ENCODE measurements at places on chromosomes 1 and 21. TPM values are rescaled to one million over a fixed set of nuclear protein-coding genes. Genes with fewer than 3 reads are reported as not detected.

- no peak for DNase-seq
These were observed 14.3 kb upstream of the DR1 start for GRCh38 chr1:93331412-93331811.

OR14K1 gene
- total RNA-seq: not detected

DNA sequence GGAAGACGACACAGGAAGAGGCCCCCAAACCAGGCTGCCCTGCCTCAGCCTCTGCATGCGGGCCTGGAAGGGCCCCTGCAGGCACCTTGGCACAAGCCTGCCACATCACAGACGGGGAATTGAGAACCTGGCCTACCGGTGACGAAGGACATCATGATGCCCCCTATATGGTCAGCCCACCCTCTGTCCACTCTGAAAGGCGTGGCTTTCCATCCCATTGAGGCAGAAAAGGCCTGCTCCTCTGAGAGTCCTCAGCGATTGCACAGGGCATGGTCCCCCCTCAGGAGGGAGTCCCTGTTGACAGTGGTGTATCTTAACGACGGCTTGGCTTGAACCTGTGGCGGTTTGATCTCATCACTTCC, 11.4 kb downstream of the KRTAP10-1 start:
- no peak for DNase-seq

DNA sequence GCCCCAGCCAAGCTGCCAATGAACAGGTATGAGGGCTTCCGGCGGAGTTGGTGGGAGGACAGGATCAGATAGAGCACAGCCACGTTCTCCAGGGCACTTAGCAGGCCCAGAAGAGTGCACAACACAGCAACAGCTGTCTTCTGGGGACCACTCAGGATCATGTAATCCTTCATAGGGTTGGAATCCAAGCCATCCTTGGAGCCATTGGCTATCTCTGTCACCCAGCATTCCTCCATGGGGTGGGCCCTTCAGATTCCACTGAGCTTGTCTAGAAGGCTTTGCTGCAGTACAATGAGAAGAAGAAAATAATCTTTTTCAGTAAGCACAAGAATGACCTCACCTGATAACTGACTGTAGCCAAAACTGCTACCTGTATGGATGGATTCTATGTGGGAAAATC, 7.3 kb upstream of the FUCA1 start:
- no peak for DNase-seq

GRCh38 chr1:7539769-7540175, 231.3 kb upstream of the VAMP3 start:
- DNase-seq: peak; percentile 62

GRCh38 chr1:225460737-225461532, 33.1 kb upstream of the LBR start:
- DNase-seq: no peak

DNA sequence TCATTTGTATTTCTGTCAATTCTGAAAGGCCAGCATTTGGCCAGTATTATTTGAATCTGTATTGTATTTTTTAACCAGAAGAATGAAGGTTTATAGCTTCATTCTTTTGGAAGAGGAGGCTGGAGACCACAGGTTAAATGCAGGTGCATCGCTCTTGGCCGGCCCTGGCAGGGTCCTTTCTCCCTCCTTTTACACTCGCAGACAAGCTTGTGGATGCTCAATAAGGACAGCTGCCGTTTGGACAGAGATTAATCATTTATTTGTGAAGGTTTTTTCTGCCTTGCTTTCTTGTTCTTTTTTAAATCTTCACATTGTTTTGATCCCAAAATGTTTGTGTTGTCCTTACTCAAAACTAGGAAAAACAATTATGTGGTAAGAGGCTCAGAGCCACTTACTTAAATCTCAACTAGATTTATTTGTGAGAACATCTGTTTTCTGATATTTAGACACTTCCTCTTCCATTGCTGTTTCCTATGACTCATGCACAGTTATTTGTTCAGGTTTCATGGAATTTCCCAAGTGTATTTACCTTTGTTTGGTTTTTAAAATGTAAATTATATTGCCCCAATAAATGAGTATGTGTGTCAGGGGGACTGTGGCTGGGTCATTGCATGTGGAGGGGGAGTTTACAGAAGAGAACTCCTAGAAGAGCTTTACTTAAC, 46.7 kb upstream of the LAMC2 start:
- DNase-seq: no peak

- peak; percentile 27 for DNase-seq
These were observed 130.8 kb downstream of the LYPLAL1 start for GRCh38 chr1:219304227-219305226.

MX2 gene
- total RNA-seq: 17.6 TPM

DNA sequence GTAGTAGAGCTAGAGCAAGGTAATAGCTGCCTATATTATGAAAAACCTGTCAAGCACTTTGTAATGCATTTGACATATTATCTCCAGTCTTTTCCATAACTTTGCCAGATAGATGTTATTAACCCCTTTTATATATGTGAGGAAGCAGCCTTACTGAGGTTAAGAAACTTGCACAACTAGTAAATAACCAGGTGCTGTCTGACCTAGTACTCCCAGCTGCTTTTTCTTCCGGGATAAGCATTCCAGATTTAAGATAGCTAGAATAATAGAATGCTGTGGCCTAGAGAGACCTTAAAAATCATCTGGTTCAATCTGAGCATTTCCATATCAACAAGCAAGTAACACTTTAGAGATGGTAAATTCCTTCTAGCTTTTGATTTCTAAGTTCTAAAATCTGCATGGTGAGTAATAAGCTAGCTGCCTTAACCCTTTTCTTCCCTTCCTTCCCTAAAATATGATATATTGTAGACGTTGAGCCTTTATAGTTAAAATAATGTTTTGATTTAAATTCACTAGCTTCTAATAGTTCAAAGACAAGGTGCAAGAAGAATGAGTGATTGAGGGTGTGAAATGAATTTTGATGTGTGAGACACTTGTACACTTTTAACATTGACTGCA, 1.8 kb downstream of the SH3GLB1 start:
- no peak for DNase-seq

STXBP3 gene
- 30.3 TPM for total RNA-seq

GBP3 gene
- 95.4 TPM for total RNA-seq

DNA sequence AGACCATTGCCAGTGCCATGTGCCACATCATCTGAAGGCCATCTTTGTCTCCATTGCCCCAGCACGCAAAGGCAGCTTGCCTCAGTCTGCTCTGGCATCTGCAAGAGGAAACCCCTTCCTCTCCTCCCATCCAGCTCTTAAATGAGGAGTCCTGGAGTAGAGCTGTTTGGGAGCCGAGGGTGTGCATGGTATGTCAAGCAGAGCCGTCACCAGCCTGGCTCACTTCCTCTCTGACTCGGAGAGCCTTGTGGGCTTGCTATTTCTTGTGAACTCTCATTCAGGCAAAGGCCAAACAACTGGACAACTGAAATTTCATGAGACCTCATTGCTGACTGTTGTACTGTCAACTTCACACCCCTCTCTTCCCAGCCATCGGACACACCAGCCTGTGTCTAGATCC, 143.9 kb downstream of the SIPA1L2 start:
- DNase-seq: no peak

- no peak for DNase-seq
These were observed 4.8 kb upstream of the COA6 start for GRCh38 chr1:234368320-234369032.

DNA sequence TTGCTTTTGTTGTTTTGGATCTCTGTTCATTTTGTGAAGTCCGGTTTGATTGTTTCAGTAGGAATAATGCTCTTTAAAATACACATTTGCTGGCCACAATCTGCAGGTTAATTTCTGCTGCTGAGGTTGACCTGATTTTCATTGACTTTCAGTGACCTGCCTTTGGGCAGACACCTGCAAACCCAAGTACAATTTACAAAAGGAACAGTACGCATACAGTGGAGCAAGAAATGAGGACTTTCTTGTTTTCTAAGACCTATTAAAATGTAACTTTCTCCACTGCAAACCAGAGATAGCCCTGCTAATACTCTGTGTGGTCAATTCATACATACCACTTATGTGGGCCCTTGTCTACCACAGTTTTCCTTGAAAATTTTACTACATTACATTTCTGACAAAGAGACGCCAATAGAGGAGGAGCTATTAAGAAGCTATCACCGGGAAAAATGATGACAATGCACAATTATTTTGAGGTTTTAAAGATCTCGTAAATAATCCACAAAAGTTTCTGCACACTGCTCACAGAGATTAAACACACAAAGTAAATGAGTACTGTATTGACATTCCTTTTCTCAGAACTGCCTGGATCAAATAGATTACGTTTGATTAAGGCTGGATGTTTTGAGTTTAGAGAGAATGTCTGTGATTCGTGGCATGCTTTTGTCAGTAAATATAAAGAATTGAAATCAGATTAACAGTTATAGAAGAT, 141.9 kb downstream of the SDCCAG8 start:
- DNase-seq: no peak

DNA sequence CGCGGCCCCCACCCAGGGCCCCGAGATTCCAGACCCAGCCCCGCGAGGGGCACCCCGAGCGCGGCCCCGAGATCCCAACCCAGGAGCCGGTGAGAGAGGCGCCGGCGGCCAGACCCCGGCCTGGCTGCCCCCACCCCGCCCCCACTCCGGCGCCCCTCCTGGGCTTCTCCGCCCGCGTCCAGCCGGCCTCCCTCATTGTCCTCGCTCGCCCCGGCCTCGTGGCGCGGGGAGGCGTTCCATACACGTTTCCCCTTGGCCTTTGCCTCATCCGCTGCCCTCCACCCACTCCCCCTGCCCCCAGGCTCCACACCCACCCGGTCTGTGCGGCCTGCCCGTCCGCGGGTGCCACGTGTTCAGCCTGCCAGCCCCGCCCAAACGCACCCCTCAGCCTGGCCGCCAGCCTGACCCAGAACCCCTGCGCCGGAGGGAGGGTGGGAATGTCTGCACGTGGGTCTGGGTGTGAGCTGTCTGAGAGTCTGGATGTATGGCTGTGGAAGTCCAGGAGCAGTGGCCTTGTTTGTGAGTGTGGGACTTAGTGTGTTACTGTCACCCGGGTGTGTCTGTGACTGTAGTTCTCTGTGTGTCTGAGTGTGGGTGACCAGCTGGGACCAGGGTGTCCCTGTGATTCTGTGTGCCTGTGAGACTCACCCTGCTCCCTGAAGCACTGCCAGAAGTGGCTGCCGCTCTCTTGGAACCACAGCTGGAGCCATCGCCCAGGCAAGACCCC, 681 bp downstream of the B4GALT2 start:
- DNase-seq: peak; percentile 52

- no peak for DNase-seq
These were observed 17.3 kb upstream of the FHAD1 start for GRCh38 chr1:15229707-15230131.

- DNase-seq: no peak
These were observed 14.6 kb downstream of the SSBP3 start for GRCh38 chr1:54391450-54392209.

TMEM53 gene
- total RNA-seq: 10.9 TPM

DNA sequence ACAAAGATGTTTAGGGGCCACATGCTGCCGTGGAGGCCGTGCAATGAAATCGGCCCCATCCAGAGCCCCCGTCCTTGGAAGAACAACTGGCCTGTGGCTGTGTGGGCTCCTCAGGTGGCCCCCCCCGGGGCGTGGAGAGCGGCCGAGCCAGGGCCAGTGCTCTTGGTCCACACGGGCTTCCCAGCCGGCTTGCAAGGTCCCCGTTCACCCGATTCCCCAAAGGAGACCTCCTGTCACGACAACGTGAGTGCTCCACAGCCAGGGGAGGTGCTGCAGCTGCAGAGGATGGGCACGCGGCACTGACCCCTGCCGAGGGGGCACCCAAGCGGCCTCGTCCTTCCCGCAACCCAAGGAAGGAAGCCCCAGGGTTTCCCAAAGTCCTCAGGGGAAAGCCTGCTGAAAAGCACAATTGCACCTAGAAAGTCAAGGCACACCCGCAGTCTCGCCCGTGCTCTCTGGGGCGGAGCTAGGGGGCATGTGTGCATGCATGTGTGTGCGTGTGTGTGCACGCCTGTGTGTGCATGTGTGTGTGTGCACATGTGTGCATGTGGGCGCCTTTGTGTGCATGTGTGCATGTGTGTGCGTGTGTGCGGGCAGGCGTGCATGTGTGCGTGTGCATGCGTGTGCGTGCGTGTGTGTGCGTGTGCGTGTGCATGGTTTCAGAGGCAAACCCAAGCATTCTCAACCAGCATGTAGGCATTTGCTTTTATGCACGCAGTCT, 48.2 kb downstream of the SLX9 start:
- no peak for DNase-seq

DNA sequence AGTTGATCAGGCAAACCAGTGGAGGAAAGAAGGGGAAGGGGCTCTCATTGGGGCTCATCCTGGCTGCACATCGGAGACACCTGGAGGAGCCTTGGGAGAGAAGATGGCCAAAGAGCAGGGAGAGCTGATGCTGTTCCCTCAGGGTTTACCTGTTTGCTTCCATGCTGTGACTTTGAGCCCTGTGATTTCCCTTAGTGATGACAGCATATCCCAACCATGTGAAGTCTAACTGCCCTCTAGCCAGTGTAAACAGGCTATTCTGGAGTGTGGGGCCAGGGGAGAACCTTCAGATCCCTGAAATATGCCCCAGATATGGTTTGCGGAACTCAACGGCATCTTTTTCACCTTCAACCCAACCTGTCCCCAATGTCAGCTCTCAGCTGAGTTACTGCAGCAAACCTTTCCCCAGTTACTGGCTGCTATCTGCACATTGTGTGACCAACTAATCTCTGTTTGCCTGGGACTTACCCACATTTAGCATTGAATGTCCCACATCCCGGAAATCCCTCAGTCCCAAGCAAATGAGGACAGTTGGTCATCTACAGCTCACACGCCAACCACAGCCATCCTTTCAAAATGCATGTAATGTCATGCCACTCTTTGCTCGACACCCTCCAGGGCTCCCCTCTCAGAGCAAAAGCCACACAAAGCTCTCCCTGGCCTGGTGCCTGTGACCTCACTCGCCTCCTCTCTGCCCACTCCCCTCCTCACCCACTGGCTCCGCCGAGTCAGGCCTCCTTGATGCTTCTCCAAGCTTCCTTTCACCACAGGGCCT, 242.3 kb downstream of the KCNJ6 start:
- DNase-seq: no peak

SPRR2D gene
- not detected for total RNA-seq

SSX2IP gene
- total RNA-seq: 28.0 TPM

- no peak for DNase-seq
These were observed 29.7 kb upstream of the CYP4B1 start for GRCh38 chr1:46769028-46769740.

- no peak for DNase-seq
These were observed at the start of gene FCMR for GRCh38 chr1:206921772-206922265. Gene FCMR, minus strand, starts transcription at chr1:206921941. Its CDS starts 87 bp downstream, at chr1:206921854.

CELA2B gene
- not detected for total RNA-seq

GRCh38 chr1:10727751-10728232, 68.7 kb downstream of the CASZ1 start:
- no peak for DNase-seq

C1QTNF12 gene
- total RNA-seq: 2.0 TPM

IVL gene
- 1.9 TPM for total RNA-seq

DNA sequence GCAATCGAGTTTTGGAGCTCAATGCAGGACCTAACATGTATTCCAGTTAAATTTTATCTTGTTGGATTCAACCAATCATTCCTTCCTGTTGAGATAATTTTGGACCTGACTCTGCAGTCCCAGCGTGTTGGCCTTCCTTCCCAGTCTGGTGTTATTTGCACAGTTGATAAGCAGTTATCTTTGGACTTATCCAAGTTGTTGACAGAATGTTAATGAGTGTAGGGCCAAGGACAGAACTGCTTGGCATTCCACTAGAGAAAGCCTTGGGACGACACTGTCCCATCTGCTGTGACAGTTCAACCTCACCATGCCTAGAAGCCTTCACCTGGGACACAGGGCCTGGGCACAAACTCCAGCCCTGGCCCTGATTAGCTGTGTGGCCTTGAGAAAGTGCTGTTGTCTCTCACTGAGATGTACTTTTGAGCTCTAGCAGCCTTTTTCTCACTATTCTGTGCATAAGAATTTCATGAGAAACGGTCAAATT, 104.1 kb upstream of the SLC25A33 start:
- no peak for DNase-seq

SLC30A2 gene
- not detected for total RNA-seq

Data from Calu3 (cell line).